ENCODE measurements at places on chromosomes 7 and 10.

- no peak for DNase-seq
Measured at GRCh38 chr7:91463330-91463729, 199.1 kb downstream of the FZD1 start.

- no peak for DNase-seq
Measured at GRCh38 chr7:129146237-129146979, 1.9 kb downstream of the TSPAN33 start.

DNA sequence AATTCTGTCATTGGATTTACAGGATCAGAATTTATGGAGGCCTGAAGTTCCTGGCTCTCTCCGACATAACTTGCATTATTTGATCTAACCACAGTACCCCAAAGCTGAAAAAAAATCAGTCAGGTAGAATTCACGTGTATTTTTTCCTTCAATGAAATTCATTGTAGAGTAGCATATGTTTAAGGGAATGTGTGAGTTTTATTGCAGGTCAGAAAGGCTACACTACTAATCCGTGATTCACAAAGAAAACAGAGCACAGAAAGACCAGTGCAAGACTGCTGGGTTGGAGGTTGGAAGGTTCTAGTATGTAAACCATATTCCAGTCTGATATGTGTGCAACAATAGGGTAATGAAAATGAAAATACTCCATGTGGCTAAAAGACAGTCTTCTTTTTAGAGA is 247.0 kb upstream of the FERD3L start:
- DNase-seq: no peak

DNA sequence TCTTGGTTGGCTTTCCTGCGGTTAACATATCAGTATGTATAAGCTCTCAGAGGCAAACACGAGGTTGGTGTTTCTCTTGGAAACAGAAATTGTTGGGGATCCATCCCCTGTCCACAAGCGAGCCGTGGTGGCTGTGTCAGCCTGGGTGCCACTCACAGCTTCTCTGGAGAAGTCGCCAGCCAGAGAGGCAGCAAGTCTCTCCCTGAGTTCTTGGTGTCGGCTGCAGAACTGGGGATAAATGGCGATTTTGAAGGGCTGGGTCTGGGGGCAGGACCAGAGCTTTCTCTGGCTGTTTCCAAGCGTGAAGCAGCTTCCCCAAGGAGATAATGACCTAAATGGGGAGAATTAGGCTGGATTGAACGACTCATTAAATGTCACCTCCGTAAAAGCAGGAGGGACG is 335.3 kb downstream of the GLRX3 start:
- no peak for DNase-seq

GRCh38 chr10:52571018-52571417 is 201.6 kb downstream of the MBL2 start:
- DNase-seq: no peak

GRCh38 chr7:1857487-1858421 is 187.7 kb downstream of the ELFN1 start:
- no peak for DNase-seq

- no peak for DNase-seq
Measured at GRCh38 chr10:48487244-48487643, 117.6 kb downstream of the ARHGAP22 start.

DNA sequence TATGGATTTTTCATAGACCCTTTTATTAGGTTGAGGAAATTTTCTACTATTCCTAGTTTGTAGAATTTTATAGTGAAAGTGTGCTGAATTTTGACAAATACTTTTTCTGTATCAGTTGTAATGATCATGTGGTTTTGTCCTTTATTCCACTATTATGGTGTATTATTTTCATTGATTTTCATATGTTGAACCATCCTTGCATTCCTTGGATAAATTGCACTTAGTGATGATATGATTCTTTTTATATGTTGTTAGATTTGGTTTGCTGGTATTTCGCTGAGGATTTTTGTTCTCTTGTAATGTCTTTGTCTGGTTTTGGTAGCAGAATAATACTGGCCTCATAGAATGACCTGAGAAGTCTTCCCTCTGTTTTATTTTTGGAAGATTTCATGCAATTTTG is 140.6 kb upstream of the CDK6 start:
- no peak for DNase-seq

DNA sequence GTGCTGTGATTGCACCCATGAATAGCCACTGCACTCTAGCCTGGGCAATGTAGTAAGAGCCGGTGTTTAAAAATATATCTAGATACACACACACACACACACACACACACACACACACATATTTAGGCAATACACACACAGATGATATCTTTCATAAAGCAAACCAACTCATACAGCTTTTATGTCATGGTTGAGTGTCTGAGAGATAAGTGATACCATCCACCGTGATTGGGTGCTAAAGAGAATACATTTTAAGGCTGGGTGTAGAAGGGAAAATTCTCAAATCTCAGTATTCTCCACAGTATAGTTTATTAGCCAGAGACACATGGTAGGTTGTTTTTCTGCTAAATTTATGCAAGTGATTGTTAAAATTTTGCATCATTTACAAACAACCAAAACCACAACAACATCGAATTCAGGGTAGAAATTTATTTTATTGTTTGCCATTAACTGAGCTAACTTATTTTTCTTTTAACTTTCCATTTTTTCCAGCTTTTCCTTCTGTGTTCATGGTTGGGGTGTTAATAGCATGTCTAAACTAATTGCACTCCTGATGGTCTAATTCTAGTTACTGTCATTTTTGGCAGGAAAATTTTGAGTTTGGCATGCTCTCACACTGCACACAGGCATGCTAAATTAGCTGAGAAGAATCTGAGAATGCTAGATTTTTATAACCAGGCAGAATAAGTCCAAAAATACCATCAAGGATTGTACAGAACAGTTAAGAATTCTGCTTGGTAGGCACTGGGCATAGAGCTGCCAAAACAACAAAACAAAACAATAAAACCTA is 57.9 kb upstream of the SYPL1 start:
- no peak for DNase-seq

- no peak for DNase-seq
Measured at GRCh38 chr7:75688200-75689136, 50.3 kb downstream of the HIP1 start.

DNA sequence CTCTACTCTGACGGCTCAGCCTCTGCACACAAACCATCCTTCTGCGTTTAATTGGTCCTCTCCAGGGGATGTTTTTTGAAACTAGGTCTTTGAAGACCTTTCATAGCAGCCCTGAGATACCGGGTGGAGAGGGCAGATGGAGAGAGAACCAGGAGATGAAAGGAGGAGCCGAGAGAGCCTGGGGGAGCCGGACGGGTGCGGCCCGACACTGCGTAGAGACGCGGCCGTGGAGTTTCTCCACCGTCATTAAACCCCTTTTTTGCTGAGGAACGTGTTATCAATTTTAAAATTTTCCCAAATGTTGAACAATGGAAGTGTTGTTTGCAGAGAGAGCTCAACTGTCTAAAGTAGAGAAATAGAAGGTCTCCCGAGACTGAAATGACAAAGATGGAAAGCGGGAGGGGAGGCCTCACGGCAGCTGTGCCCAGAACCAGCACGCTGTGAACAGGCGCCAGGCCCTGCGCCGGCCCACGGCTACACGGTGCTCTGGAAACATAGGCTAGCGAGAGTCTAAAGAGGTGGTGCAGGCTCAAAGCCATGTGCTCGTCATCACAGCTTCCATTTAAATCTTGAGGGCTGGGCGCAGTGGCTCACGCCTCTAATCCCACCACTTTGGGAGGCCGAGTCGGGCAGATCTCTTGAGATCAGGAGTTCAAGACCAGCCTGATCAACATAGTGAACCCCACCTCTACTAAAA is 307.0 kb downstream of the PTPRN2 start:
- DNase-seq: no peak

DNA sequence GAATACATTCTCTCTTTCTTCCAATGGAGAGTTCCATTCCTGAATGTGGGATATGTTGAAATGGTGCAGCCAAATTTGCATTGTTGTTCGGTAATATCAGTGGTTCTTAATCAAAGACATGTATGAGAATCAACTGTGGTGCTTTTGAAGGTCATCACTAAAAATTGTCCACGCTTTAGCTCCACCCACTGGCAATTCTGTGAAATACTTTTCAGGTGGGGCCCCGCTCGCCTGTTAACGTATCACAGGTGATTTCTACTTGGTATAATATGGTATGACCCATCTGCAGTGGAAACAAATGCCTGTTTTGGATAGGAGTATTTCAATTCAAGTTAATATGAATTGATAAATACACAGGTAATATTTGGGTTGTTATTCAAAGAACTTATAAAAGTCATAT is 178.4 kb downstream of the NSUN6 start:
- DNase-seq: no peak

GRCh38 chr7:120588416-120588815 is 269.5 kb downstream of the TSPAN12 start:
- no peak for DNase-seq

- DNase-seq: no peak
Measured at GRCh38 chr7:112081778-112082177, 124.4 kb downstream of the DOCK4 start.

DNA sequence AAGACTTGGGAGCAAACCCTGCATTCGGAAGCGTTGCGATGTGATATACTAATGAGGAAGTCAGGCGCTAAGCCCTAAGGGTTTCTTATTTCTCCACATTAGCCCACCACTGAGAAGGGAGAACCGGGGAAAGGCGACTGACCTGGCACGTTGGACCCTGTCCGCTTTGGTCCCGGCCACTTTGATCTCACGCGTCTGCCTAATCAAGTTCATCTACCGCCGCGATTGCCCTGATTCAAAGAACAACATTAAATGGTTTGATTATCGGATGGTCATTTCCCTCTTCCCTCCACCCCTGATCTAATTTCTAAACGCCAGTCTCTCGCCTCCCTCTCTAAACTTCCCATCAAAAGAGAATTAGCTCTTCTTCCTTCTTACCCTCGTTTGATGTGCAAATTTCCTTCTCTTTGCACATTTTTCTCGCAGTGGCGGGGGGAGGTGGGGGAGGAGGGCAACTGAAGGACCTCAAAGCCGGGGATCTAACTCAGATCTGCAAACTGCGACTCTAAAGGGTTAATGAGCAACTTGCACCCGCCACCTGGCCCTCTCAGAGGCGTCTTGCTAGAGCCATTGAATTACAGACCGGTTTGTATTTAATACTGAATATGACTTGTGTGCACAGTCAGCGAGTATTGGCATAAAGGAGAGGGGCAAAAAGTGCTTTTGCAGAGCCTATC is 687 bp upstream of the DKK1 start:
- no peak for DNase-seq

GRCh38 chr10:71981015-71981875 is 17.1 kb downstream of the CHST3 start:
- DNase-seq: no peak

DNA sequence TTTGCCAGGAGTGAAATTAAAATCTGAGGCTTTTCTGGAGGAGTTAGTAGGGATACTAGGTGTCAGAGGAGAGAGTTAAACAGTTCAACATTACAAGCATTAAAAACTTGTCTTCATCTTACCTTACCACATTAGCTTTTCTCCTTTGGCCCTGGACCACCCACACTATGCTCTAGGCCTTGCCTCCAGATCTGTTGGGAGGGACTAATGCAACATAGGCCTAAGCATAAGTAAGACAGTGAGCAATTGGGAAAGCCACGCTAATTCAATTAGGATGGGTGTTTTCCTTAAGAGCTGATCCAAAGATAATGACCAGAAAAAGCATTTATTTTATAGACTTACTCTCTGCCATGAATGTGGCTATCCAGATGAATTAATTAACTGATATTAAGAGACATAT is 158.9 kb downstream of the ELMO1 start:
- no peak for DNase-seq

Data from NCI-H1930 (cell line).